ENCODE measurements at places on chromosomes 3 and 15.

DNA sequence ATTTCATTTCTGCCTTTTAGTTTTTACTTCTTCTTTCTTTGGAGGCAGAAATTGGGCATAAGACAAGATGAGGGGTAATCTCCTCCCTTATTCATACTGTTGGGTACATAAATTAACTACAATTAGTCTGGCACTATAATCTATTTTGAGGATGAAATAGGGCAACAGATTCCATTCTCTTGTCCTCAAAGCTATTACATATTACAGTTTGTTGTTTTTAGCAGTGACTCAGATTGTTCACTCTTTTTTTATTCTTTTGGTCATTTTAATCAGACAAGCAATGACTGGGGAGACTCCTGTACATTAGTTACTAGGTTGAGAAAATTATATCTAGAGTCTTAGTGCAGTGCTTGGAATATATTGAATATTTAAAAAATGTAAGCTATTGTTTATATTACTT is 556.0 kb downstream of the OTOL1 start:
- no peak for DNase-seq

DNA sequence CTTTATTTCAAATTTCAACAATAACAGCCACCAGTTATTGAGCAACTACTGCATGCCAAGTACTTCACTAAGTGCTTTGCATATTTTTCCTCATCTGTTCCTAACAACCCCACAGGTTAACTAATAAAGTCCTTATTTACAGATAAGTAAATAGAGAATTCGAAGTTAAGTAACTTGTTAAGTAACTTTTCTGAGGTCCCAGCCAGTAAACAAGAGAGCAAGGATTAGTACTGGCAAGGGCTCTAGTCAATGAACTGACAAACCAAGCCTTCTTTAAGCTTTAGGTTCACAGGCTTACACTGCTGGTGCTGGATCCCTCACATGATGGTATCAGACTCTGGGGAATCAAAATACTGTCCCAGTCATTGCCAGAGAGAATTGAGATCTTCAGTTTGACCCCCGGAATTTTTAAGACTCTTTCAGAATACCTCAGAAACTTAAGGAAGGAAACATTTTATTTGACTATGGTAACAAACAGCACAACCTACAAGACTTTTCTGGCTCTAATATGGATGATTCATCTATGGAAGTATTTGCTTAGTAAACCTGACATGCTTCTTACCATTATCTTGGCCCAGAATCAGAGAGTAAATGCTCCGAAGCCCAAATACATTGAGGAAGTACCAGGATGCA is 16.5 kb downstream of the EMC3 start:
- no peak for DNase-seq

DNA sequence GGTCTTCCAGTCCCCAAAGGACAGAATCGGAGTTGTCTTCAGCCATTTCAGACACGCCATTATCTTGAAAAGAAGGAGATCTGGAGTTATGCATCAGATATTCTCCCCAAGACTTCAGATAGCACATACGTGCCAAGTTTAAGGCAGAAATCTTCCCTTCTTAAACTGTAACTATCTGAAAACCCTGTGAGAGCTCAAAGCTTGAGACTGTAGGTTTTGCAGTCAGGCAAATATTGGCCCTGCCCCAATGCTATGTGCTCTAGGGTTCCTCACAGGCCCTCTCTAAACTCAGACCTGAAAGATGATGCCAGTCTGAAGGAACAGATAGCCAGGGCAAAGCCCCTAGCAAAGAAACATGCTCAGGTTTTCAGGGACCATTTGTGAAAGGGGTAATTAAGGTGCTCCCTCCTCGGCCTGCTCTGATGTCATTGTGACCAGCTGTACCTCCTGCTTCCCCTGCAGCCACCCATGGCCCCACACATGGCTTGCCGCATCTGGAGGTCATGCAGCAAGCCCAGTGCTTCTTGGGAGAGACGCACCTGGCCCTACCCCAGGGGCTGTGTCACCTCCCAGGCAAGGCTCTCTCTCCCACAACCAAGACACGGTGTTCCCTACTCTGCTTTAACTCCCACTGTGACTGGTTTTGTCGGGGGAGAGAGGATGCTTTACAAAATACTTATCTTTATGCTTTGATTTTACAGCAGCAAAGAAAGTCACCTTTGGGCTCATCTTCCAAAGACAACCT is 53.4 kb upstream of the POMGNT2 start:
- DNase-seq = no peak

DNA sequence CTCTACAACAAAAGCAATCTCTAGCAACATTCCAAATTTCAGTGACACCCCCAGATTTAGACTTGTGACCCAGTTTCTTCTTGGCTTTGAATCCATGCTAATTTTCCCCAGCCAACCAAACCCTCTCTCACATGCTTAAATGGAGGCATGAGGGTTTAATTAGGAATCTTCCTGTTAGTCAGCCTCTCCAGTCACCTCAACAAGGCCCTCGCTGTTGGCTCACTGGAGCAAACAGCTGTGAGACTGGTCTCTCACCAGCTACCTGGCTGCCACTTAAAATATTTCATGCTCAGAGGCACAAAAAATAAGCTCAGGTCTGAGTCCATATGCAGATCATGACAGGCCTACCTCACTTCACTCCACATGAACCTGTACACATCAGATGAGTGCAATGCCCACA is 630.4 kb upstream of the ADAMTS9 start:
- DNase-seq = no peak

- DNase-seq = no peak
These were observed 202.9 kb upstream of the CADM2 start for GRCh38 chr3:84755860-84756259.

- DNase-seq = no peak
These were observed 5.7 kb upstream of the SEMA6D start for GRCh38 chr15:47711655-47712054.

DNA sequence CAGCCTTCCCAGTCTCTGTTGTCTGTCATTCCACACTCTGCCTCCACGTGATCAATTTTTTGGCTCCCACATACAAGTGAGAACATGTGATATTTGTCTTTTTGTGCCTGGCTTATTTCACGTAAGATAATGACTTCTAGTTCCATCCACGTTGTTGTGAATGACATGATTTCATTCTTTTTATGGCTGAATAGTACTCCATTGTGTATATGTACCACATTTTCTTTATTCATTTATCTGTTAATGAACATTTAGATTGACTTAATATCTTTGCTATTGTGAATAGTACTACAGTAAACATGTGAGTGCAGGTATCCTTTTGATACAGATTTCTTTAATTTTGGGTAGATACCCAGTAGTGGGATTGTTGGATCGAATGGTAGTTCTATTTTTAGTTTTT is 31.4 kb downstream of the ASB14 start:
- DNase-seq = no peak

- no peak for DNase-seq
These were observed 2.1 kb upstream of the AMOTL2 start for GRCh38 chr3:134376385-134376765.

GRCh38 chr15:40238532-40239403 is at the start of gene PAK6:
PAK6 (plus strand) TSS chr15:40239063; CDS start chr15:40264786, 25,723 bp downstream.
- no peak for DNase-seq

DNA sequence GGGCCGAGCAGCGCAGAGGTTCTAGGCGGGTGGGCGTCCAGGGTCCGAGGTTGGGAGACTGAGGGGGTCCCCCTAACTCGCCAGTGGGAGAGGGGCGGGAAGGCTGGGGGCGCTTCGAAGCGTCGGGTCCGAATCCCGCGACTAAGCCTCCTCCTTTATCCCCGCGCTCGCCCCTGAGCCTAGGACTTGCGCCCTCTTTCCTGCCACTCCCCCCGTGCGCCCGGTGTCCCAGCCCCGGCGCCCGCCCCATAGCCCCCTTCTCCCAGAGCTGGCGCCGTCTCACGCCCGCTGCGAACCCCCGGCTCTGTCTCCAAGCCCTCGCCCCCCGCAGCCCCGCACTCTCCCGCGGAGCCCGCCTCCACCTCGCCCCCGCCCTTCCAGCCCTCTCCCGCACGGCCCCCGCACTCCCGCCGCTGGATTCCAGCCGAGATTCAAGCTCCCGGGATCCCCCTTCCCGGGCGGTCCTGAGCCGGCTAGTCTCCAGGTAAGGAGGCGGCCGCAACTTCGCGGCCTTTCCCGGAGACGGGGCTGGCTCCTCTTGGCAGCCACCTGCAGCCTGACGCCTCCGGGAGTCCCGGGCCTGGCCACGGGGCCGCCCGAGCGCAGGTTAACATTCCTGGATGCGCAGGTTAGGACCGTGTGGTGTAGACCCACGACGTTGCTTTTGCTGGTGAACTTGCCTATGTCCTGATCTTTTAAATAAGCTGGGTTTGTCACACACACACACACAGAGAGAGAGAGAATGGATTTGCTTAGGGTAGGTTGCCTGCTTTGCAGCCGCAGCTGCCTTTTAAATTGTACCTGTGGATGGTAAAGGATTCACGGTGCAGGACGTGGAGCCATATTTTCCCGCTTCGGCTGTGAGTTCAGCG is 563 bp downstream of the PXYLP1 start:
- peak; percentile 10 for DNase-seq

DNA sequence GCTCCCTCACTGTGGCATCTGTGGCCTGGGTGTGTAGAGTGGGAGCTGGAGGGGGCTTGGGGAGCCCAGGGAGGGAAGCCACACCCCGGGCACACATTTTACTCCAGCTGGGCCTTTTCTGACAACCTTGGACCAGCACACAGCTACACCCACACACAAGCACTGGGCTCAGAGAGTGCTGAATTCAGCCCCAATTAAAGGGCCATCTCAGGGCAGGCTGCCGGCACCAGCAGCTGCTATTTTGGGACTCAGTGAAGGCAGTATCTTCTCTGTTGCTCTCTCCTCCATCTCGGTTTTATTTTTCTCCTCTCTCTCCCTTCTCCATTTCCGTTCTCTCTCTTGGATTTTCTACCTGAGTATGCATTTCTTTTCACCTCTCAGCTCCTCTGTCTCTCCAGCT is 19.1 kb upstream of the TBC1D21 start:
- DNase-seq = no peak

DNA sequence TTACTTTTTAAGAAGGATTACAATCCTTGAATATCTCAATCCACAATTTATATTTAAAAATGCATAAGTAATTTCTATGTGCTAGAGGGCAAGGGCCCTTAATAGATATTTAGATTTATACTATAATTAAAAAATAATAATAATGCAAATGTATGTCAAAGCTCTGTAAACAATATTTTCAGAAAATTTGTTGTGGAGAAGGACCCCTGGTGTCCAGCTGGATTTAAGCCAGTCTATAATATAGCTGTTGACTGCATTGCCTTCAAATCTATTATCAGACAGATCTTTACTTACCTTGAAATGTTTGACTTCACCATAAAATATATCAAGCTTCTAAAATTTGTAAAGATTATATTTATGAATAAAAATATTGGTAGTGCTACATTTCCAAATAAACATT is 65.6 kb downstream of the ZBTB20 start:
- DNase-seq = no peak

- no peak for DNase-seq
These were observed 75.5 kb downstream of the MSL2 start for GRCh38 chr3:136120373-136121348.

GRCh38 chr15:42727750-42728381 is 9.1 kb downstream of the CDAN1 start:
- no peak for DNase-seq

DNA sequence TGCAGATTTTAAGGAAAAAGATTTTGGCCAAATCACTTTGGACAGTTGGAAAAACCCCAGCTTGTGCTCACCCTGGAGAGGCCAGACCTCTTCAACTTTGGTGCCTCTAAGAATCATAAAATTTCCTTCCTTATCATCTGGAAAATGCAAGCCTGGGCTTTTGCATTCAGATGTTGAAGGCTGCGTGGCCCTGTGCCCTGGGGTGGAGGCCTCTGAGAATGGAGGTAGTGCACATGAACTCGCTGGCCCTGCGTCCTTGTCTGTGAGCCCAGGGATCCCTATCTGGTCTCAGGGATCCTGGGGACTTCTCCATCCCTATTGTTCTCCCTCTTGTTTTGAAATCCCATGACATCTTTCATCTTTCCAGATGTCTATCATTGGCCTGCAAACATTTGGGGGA is 64.6 kb upstream of the ARNT2 start:
- DNase-seq = no peak

- no peak for DNase-seq
These were observed 332.6 kb downstream of the PTPRG start for GRCh38 chr3:61893840-61894566.

DNA sequence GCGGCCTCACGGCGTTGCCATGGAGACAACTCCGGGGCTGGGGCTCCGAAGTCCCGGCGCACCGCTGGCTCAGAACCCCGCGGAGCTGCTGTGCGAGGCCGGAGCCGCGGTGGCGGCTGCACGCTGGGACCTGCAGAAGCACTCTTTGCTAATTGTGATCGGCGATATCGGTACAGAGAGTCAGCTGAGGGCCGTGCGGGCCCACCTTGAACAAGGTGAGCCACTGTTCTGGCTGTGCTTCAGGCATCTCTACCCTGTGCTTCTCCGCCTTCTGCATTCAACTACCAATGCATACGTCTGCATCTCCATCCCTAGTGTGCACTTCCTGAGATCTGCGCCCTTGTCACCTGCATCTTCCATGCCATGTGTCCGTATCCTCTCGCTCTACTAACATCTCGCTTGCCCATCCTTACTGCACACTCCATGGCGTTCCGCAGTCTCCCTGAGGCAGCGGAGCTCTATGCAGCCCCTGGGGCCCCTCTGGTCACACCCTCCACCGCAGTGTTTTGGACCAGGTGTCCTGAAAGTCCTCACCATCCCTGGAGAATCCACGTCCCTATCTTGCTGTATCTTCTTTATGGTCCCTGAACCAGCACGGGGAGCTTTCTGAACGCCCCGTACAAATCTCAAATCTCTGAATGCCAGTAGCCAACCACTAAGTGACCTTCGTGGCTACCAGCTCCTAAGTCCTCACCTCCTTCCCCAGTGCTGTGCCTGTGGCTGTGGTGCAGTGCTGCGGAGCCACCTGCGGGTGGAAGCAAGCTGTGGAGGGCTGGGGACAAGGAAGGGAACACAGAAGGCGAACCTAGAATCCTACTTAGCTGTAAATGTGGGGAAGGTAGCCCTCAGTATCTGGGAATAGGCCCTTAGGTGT is 6.2 kb upstream of the MAP1A start:
- DNase-seq = no peak

- no peak for DNase-seq
These were observed 27.6 kb downstream of the KBTBD12 start for GRCh38 chr3:127942613-127943012.

DNA sequence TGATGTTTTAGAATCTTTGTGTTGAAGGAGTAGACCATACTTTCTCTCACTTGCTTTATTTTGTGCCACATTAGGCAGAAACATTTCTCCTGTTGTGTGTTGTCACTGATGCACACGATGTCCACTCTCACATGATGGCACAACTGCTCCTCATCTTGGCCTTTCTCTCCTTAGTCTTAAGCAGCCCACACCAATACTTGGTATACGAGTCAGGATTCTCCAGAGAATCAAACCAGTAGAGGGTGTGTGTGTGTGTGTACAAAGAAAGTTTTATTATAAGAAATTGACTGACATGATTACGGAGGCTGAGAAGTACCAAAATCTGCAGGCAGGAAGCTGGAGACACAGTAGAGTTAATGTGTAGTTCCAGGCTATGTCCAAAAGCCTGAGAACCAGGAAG is 187.1 kb downstream of the ALCAM start:
- no peak for DNase-seq
